ENCODE measurements at places on chromosomes 13 and 19.
A peak's percentile ranks its signal among the peaks of the same experiment; 100 is the strongest.

DNA sequence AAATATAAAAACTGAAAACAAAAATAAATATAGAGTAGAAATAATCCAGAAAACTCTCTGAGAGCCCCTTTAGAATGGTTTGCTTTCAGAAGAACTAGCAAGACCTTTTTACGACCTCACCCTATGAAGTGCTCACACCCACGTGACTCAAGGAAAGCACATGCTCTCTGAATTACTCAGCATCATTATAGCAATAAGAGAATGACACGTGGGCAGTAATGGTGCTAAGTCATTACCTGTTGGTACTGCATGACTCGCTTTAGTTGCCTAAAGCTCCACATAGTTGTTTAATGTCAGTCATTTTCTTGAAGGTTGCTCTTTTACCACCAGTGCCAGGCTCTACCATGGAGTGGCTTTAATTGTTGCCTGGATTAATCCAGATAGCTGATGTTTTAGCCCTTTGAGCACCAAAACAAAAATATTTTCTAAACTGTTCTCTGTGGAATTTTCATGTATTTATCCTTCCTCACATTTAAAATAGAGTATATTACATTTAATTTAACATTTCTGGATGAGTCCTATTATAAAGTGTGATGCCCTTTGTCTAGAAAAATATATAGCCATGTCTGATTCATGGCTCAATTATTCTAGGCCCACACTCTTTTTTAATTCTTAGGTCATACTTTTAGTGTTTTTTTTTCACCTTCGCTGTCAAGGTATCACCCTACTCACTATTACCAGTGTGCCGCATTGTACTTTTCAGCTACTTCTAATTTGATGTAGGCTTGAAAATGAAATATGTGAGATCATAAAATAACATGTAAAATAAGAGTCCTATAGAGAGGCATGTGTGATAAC lies 56.8 kb downstream of the THSD1 start:
- no peak overlapping the region for H3K27ac ChIP-seq
- no peaks in the 10 kb centered on the region for H3K27me3 ChIP-seq
- no peaks in the 10 kb centered on the region for H3K36me3 ChIP-seq
- no peak overlapping the region for H3K4me3 ChIP-seq

- H3K27ac ChIP-seq, result no peak overlapping the region
- H3K36me3 ChIP-seq, result no peaks in the 10 kb centered on the region
- no peak overlapping the region for H3K4me3 ChIP-seq
These were observed 81.4 kb downstream of the KCTD15 start for GRCh38 chr19:33878030-33878544.

DNA sequence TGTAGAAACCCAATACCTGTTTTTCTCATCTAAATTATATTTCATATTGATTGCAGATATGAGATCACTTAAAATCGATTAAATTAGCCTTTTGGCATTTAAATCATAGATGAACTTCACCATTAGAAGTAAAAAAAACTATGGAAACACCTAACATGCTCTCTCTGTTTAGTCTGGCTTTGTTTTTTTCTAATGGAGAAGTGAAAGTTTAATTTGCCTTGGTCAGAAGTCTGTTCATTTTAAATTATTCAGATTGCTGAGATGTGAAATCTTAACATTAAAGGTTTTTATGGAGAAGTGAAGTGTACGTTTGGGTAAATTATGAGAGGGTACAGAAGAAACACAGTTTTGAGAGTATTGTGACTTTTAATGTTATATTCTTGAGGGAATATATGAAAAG lies 6.7 kb downstream of the SUGT1 start:
- no peak overlapping the region for H3K4me3 ChIP-seq
- no peak for DNase-seq
- H3K27me3 ChIP-seq, result peaks cover 2% of the 10 kb centered on the region
- peaks cover 6% of the 10 kb centered on the region for H3K4me1 ChIP-seq
- no peak overlapping the region for H3K27ac ChIP-seq
- H3K36me3 ChIP-seq, result peaks cover 10% of the 10 kb centered on the region

DNA sequence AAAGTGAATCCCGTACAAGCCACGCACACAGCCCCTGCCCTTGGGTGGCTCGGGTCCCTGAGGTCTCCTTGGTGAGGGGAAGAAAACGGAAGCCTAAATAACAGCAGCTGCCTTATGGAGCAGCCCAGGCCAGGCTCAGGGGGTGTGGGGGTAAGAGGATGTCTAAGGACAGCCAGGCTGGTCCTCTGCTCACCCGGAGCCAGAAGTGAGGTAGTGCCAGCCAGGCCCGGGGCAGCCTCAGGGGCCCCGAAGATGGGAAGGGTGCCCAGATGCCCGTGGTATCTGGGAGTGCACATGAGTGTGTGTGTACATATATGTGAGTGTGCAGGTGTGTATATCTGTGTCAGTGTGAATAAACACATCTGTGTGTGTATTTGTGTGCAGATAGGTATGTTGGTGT lies 38.4 kb upstream of the PEPD start:
- peaks cover 4% of the 10 kb centered on the region for H3K36me3 ChIP-seq
- peaks cover 8% of the 10 kb centered on the region for H3K27me3 ChIP-seq
- no peak overlapping the region for H3K4me3 ChIP-seq

DNA sequence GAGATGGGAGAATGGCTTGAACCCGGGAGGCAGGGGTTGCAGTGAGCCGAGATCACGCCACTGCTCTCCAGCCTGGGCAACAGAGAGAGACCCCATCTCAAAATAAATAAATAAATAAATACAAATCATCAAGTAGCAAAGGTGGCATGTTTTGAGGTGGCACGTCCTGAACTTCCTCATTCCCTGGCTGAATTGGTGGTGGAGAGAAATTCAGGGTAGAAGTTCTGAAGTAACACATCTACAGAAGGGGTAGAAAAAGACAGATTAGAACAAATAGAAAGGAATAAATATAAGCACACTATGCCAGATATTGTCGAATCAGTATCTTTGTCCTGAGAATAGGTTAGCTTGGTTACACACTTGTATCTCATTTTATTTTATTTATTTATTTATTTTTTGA lies 6.3 kb downstream of the IFI30 start:
- peaks cover 3% of the 10 kb centered on the region for H3K27me3 ChIP-seq
- no peaks in the 10 kb centered on the region for H3K4me1 ChIP-seq
- H3K36me3 ChIP-seq, result no peaks in the 10 kb centered on the region
- no peak overlapping the region for H3K27ac ChIP-seq
- no peak overlapping the region for H3K4me3 ChIP-seq
- no peak for DNase-seq

DNA sequence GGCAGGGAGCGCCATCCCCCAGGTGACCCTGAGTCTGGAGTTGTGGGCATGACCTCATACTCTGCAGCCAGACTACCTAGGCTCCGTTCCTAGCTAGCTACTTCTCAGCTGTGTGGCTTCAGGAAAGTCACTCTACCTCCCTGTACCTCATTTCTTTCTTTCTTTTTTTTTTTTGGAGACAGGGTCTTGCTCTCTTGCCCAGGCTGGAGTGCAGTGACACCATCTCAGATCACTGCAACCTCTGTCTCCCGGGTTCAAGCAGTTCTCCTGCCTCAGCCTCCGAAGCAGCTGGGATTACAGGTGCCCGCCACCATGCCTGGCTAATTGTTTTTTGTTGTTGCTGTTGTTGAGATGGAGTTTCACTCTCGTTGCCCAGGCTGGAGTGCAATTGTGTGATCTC lies 15.0 kb downstream of the PLIN3 start:
- H3K36me3 ChIP-seq, result peaks cover 7% of the 10 kb centered on the region
- no peak overlapping the region for H3K27ac ChIP-seq
- no peaks in the 10 kb centered on the region for H3K4me1 ChIP-seq
- DNase-seq, result no peak
- H3K4me3 ChIP-seq, result no peak overlapping the region

DNA sequence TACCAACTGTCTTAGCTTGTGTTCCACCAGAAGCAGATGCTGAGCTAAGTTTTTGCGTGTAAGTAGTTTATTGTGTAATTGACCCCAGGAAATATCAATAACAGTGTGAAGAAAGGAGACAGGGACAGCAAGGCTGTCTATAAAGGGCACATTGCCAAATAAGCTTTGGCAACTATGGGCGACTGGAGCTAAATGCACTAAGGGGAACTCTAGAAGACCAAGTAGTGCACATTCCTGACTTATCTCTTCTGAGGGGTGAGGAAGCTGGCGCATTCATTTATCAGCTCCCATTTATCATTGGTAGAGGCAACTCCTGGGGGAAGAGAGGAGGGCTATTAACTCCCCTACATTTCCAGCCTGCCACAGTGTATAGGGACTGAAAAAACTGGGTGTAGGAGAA lies 135.0 kb downstream of the DLEU7 start:
- H3K36me3 ChIP-seq, result no peaks in the 10 kb centered on the region
- H3K4me3 ChIP-seq, result no peak overlapping the region
- no peaks in the 10 kb centered on the region for H3K27me3 ChIP-seq
- H3K4me1 ChIP-seq, result peaks cover 4% of the 10 kb centered on the region

GRCh38 chr13:21079761-21080592 lies 18.6 kb upstream of the LATS2 start:
- DNase-seq, result peak; percentile 31
- peak overlapping the region; percentile 95 for H3K27ac ChIP-seq
- H3K4me3 ChIP-seq, result no peak overlapping the region
- H3K4me1 ChIP-seq, result peaks cover 39% of the 10 kb centered on the region
- H3K27me3 ChIP-seq, result peaks cover 12% of the 10 kb centered on the region
- H3K36me3 ChIP-seq, result no peaks in the 10 kb centered on the region

- peaks cover 4% of the 10 kb centered on the region for H3K4me1 ChIP-seq
- H3K36me3 ChIP-seq, result peaks cover 31% of the 10 kb centered on the region
- H3K4me3 ChIP-seq, result no peak overlapping the region
- no peak overlapping the region for H3K27ac ChIP-seq
These were observed 20.6 kb upstream of the UPF3A start for GRCh38 chr13:114260814-114261213.

GRCh38 chr19:14703833-14704232 lies 14.0 kb downstream of the ZNF333 start:
- H3K36me3 ChIP-seq, result peaks cover 82% of the 10 kb centered on the region
- H3K4me3 ChIP-seq, result peak overlapping the region; percentile 80
- peaks cover 5% of the 10 kb centered on the region for H3K27me3 ChIP-seq
- H3K27ac ChIP-seq, result no peak overlapping the region

GRCh38 chr19:12995596-12996405 lies 526 bp downstream of the NFIX start:
- H3K36me3 ChIP-seq, result peaks cover 4% of the 10 kb centered on the region
- H3K27ac ChIP-seq, result no peak overlapping the region
- H3K4me3 ChIP-seq, result no peak overlapping the region

DNA sequence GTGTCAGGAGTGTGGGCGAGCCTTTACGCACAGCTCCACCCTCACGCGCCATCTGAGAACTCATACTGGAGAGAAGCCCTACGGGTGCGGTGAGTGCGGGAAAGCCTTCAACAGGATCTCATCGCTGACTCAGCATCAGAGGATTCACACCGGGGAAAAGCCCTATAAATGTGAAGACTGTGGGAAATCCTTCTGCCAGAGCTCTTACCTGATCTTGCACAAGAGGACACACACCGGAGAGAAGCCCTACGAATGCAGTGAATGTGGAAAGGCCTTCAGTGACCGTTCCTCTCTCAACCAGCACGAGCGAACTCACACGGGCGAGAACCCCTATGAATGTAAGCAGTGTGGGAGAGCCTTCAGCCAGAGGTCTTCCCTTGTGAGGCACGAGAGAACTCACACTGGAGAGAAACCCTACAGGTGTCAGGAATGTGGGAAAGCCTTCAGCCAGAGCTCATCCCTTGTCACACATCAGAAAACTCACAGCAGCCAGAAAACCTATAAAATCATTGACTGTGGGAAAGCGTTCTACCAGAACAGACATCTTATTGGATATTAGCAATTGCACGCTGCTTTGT lies 6.9 kb upstream of the ZNF555 start:
- peaks cover 66% of the 10 kb centered on the region for H3K36me3 ChIP-seq
- H3K27ac ChIP-seq, result no peak overlapping the region
- H3K4me1 ChIP-seq, result no peaks in the 10 kb centered on the region
- DNase-seq, result no peak
- peak overlapping the region; percentile 92 for H3K4me3 ChIP-seq

GRCh38 chr19:1611353-1611752 lies 6.1 kb upstream of the UQCR11 start:
- H3K4me1 ChIP-seq, result no peaks in the 10 kb centered on the region
- no peak overlapping the region for H3K4me3 ChIP-seq
- DNase-seq, result no peak

DNA sequence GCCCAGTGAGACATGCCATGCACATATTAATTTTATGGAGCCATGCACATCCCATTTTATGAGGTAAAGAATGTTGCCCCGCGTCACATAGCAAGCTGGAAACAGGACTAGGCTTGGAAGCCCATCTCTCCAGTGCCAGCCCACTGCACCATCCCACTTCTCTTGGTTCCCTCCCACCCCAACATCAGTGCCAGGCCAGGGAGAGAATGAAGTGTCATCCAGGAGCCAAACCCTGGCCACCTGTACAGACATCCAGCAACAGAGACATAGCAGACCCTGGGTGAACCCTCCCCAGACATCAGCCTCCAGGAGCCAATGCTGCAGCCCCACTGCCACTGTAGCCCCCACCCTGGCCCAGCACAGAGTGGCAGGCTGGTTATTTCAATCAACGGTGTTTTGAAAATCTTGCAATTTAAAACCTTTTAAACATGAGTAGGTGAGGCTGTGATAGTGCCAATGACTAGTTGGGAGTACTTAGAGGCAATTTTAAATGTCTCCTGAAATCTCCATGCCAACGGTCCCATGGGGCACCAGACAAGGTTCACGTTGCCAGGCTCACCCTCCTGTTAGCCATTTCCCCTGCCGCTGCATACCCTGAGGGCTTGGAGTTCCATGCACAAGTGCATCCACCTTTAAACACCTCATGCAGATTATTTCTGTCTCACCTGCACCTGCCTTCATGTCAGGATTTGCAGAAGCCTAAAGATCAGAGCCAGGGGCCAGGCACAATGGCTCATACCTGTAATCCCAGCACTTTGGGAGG lies 34.7 kb downstream of the VSTM2B start:
- no peaks in the 10 kb centered on the region for H3K36me3 ChIP-seq
- H3K27me3 ChIP-seq, result peaks cover 3% of the 10 kb centered on the region
- H3K4me1 ChIP-seq, result peaks cover 11% of the 10 kb centered on the region
- H3K4me3 ChIP-seq, result no peak overlapping the region
- no peak for DNase-seq

- no peaks in the 10 kb centered on the region for H3K27me3 ChIP-seq
- DNase-seq, result no peak
- no peak overlapping the region for H3K4me3 ChIP-seq
- H3K4me1 ChIP-seq, result no peaks in the 10 kb centered on the region
These were observed 81.1 kb upstream of the SERP2 start for GRCh38 chr13:44292545-44292944.

GRCh38 chr13:48222358-48223301 lies 10.4 kb upstream of the ITM2B start:
- no peak overlapping the region for H3K27ac ChIP-seq
- H3K4me3 ChIP-seq, result no peak overlapping the region
- no peak for DNase-seq
- H3K36me3 ChIP-seq, result no peaks in the 10 kb centered on the region

All from endothelial cell (in vitro differentiated cells).